CD4-positive, alpha-beta T cell treated with Interleukin-15 for 4 hours (primary cell): ENCODE measurements at places on chromosomes 13 and 19.

- no peak for DNase-seq
Measured at GRCh38 chr19:51750400-51751094, 1.1 kb downstream of the FPR1 start.

DNA sequence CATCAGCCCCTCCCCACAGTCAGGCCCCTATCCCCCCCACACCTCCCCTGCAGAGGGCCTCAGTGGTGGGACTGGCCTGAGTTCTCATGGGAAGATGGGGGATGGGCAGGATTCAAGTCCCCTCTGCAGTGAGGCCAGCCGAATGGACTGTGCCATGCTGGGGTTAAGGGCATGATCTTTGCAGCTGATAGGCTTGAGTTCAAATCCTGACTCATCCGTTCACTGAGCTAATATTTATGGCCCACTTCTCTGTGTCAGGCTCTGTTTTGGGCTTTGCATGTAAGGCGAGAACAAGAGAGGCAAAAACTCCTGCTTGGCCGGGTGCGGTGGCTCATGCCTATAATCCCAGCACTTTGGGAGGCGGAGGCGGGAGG, 20.7 kb downstream of the MARK4 start:
- DNase-seq, result no peak

- DNase-seq, result no peak
Measured at GRCh38 chr19:48520134-48520533, 8.5 kb upstream of the LMTK3 start.

DNA sequence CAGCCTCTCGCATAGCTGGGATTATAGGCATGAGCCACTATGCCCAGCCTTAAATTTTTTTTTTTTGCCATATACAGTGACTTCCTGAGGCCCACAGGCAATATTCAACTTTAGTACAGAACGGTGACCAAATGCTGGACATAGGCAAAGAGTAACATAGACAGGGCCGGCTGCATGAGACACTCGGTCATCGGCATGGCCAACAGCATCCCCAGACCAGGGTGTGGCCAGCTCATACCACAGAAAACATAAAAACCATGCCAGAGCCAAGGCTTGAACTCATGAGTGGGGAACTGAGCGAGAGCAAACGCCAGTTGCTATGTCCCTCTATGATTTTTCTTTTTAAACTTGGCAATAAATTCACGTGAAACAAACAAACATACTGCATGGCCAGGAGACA, 17.0 kb downstream of the KANK2 start:
- no peak for DNase-seq

- no peak for DNase-seq
Measured at GRCh38 chr13:98819382-98820010, 67.0 kb upstream of the SLC15A1 start.

DNA sequence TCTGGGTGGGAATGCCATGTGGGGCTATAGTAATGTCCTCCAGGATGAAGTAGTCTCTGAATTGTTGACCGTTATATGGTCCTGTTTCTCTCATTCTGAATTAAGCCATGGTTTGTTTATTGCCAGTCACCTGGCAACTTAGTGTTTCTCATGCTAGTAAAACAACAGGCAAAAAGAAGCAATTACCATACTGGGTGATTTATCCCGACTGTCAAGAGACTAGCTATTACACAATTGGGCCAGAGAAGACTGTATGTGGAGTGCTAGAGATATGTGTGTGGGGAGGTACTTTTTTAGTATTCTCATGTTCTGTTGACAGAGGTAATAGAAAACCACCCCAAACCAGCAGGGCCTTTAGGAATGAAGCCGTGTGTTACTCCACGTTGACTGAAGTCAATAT, 258.2 kb downstream of the TDRD3 start:
- no peak for DNase-seq

DNA sequence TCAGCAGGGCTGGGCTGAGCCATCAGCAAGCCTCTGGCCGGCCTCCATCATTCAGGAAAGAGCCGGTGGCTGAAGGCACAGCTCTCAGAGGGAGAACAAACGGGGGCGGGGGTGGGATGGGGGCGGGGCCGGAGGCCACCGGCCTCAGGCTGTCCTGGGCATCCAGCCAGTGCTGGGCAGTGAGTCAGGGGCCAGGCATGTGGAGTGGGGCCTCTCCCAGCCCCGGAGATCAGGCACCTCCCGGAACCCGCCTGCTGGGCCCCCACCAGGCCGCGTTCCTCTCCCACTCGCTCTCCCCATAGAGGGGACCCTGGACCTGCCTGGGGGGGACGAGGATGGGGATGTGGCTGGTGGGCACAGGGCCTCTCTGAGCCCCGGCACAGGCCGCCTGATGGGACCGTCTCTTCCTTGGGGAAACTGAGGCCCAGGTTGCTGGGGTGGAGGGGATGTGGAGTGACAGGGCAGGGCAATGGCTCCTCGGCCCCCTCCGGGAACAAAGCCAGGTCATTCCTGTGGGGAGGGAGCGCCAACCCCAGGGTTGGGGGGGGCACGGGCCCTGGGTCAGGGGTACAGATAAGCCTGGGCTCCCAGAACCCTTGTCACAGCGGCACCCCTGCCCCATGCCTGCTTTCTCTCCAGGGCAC, 12.9 kb downstream of the SPC24 start:
- no peak for DNase-seq

DNA sequence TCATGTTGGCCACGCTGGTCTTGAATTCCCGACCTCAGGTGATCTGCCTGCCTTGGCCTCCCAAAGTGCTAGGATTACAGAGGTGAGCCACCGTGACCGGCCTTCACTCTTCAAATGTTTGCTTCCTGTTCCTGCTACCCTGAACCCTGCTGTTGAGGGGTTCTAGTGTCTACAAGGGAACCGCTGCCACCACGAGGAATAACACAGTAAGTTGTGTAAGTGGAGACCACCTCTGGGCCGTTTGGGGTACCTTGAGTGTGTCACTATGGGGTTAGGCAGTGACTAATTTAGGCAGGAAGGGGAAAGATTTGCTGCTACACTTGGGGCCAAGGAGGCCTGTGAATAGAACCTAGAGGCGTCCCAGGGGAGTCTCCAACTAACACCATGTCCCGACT, 2.2 kb upstream of the MYADM start:
- peak; percentile 48 for DNase-seq

GRCh38 chr13:112510987-112511685, 76.8 kb downstream of the TUBGCP3 start:
- DNase-seq, result no peak

DNA sequence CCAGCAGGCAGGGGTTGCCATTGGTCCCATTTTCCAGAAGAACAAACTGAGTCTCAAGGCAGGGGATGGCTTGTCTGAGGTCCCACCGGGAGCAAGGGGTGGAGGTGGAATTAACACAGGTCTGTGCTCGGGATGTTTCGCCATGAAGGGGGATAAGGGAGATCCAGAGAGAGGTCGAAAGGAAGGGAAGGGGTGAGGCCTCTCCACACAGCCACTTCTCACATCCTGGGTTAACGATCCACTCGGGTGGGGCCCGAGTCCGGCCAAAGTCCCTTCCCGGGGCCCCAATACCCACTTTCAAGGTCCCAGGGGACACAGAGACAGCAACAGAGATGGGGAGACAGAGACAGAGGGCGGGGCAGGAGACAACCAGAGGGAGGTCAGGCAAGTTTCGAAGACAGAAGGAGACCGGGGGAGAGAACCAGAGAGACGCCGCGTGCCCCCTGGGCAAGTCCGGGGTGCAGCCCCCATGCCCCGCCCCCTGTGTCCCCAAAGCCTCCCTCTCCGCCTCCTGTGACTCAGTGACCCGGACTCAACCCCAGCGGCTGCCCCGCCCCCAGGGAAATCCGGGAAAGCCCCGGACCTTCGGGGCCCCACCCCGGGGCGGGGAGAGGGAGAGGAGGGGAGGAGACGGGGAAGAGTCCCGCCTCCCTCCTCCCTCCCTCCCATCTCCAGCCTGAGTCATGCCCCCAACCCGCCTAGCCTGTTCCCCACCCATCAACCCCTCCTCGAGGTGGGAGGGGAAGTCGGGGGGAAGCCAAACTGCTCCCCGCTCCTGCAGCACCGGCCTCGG, 1.4 kb upstream of the BCL3 start:
- DNase-seq, result peak; percentile 96

GRCh38 chr19:47305309-47305751, 4.3 kb upstream of the C5AR1 start:
- DNase-seq, result peak; percentile 59

DNA sequence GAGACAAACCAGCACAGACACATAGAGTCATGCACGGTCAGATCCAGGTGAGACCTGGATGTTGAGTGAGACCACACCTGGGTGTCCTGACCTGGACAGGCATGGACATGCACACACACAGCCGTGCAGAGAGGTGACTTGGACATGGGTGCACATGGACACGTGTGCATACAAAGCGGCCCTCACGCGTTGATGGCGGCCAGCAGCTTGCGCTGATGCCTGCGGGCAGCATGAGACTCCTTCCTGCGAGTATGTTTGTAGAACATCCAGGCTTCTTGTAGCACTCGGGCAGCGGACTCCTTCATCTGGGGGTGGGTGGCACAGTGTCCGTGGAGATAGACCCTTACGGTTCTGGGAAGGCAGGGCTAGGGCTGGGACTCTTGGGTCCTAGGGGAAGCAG, 11.5 kb downstream of the KCNN4 start:
- DNase-seq, result no peak

GRCh38 chr19:41376241-41376997, at the start of gene TMEM91:
TSS of gene TMEM91 (plus strand) at chr19:41376533. CDS start at chr19:41378310, 1,777 bp downstream.
- DNase-seq, result no peak

GRCh38 chr19:35332817-35333216, 3.8 kb downstream of the CD22 start:
- DNase-seq, result no peak

GRCh38 chr19:34359140-34359953, 5.6 kb upstream of the GPI start:
- DNase-seq, result peak; percentile 98

- no peak for DNase-seq
Measured at GRCh38 chr19:51550848-51551672, 19.6 kb upstream of the SIGLEC6 start.

GRCh38 chr13:97205465-97205864, 16.7 kb upstream of the MBNL2 start:
- DNase-seq, result no peak

DNA sequence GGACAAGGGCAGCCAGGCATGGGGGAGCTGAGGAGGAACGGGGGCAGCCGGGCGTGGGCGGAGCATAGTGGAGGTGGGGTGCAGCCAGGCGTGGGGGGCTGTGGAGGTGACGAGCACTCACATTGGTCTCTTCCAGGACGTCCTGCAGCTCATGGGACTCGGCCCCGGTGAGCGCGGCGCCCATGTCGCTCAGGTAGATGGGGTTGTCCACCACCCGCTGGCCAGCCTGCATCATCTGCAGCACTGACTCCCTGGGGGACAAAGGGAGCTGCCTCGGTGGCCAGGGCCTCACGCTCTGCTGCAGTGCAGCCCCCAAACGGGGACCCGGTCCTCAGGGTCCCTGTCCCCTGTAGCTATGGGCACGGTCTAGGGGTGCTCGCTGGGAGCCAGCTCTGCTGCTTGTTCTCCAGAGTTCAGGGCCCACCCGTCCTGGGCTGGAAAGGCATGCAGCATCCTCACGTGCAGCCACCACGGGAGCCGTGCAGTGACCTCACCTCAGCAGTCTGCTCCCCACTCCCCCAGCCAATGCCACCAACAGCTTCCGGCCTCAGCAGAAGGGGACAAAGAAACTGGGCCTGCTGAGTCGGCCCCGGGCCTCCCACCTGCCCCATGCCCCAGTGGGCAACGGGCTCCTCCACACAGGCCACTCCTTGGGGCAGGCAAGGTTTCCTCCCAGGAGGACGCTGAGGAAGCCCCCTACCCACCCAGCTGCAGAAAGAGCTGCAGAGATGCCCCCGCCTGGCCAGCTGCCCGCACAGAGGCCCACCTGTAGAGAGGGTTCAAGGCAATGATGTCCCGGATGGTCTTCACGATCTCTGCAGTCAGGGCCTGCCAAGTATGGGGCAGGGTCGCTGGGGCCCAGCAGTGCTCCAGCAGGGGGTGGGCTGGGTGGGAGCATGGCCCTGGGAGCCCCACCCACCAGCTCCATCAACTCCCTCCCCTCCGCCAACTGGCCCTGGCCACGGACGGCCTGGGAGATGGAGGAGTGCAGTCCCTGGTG, 12.1 kb downstream of the LONP1 start:
- no peak for DNase-seq

DNA sequence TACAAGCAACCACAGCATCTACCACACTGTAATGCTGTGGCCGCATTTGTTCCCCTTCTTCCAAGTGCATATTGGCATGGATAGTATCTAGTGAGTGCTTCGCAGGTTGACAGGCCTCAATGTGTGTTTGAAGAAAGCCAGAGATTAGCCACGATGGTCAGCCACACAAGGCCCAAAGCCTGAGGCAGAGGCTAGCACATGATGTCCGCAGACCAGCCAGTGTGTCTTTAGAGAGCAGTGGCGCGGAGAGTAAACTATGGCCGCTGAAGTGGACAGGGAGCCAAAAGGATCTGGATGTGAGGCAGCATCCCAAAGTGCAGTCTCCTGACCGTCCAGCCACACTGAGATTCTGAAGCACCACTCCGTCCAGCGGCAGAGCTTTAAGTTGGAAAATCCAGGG, 36.0 kb downstream of the BRD4 start:
- DNase-seq, result no peak

DNA sequence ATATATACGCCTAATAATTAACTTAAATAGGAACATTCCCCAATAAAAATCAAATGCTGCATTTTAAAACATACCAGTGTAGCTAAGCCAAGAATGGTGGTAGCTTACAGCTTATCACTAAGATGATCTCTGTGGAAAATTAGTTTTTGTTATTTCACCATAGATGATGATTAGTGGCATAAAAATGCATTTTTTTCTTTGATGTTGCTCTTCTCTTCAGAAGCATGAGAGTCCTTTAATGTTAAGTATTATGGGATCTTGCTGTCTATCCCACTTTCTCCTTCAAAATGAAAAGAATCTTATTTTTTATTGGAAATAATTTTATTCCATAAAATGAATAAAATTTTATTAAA, 731.0 kb downstream of the SLITRK1 start:
- no peak for DNase-seq

- no peak for DNase-seq
Measured at GRCh38 chr13:107043021-107043956, 475.4 kb upstream of the ARGLU1 start.

GRCh38 chr13:33918199-33918932, 100.4 kb downstream of the RFC3 start:
- no peak for DNase-seq

- DNase-seq, result peak; percentile 85
Measured at GRCh38 chr19:7680606-7681339, at the start of gene TRAPPC5. TSS of gene TRAPPC5 (plus strand) at chr19:7680833. CDS start at chr19:7682254, 1,421 bp downstream.

- no peak for DNase-seq
Measured at GRCh38 chr13:43805681-43806128, 18.9 kb upstream of the ENOX1 start.
